Anterior cingulate cortex (tissue), 58 donors: ENCODE measurements at places on chromosomes 2 and 18.
A peak's percentile ranks its signal among the peaks of the same experiment; 100 is the strongest.

DNA sequence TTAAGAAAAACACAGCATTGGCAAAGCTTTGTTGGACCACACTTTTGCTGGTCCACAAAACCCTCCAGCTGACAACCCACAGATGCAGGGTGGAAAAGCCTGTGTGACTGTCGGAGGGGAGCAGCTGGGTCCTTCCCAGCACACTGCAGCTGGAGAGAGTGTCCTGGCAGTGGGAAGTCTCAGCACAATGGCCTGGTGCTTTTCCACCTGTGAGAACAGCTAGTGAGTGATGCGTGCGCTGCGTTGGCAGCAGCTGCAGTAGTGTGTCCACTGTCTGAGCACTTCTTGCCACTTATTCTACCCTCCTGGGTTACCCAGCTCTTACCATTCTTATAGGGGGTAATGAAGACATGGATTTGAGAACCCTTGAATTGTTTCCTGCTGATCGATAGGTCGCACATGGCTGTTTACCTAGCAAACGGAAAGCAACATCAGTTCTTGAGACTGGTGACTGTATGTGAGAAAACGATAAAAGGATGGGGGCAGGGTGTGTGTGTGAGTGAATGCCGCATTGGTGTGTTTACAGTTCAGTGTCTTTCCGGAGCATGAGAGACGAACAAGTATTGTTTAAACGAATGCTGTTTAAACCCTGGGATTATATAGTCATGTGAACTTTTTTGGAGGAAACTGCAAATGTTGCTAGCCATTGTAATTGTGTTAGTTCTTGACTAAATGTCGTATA lies 69.7 kb downstream of the LYPD6 start:
- no peak for DNase-seq

DNA sequence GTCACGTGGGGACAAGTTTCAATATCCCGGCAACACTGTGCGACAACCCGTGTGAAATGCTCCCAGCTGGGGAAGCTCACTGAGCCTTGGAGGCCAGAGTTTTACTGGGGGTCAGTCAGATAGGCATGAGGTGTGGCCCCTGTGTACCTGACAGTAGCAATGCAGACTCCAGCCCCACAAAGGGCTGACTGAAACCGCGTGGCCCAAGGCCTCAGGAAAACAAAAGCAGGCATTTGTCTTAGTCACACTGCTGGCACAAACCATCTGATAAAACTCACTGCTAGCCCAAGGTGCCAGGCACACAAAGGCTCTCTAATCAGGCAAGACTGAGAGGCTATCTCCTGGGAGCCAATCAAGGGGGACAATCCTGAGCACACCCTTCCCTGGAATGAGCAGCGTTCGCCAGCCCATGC lies 786.6 kb upstream of the RAB6C start:
- DNase-seq: no peak

- DNase-seq: no peak
Observed at GRCh38 chr2:159096901-159097300, 128.5 kb downstream of the TANC1 start.

DNA sequence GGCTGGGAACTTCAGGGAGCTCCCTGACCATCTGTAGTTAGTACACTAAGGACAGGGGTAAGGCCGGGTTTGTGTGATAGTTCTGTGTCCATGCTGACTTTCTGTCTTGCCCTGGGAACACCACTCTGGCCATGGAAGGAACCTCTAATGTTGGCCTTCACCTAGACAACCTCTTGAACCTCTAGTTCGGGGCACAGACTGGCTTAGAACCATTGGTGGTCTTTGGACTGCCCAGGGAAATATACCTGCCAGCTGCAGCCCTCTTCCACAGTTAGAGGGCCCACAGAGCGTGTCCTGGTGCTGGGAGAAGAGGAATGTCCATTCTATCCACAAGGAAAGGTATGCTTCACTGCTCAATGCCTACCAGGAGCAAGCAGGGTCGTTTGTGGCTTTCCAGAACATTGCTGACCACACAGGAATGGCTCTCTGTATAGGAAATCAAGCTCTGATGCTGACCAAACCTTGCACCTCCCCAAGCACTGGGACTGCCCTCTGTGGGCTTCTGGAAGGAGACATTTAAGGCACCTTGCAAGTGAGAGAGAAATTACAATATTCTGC lies 318.8 kb upstream of the EPAS1 start:
- DNase-seq: no peak

DNA sequence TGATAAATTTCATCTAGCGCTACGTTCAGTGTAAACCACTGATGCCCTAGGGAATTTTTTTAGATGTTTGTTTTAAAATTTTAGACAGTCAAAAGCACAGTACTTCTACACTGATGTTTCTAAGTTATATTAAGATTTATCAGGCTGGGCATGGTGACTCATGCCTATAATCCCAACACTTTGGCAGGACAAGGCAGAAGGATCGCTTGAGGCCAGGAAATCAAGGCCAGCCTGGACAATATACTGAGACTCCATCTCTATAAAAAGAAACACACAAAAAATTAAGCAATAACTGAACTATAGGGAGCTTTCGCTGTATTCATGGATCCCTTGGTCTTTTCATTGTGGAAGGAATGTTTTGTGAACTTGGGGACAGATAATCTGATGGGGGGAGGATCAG lies 50.6 kb upstream of the MAPRE2 start:
- DNase-seq: no peak

GRCh38 chr18:9722691-9723090 lies 14.6 kb downstream of the RAB31 start:
- no peak for DNase-seq

GRCh38 chr2:176126929-176127773 lies 2.4 kb upstream of the HOXD8 start:
- DNase-seq: peak; percentile 48
